ENCODE measurements at places on chromosomes 6 and 20.

- DNase-seq = no peak
Measured at GRCh38 chr6:128841518-128841917, 41.4 kb upstream of the LAMA2 start.

DNA sequence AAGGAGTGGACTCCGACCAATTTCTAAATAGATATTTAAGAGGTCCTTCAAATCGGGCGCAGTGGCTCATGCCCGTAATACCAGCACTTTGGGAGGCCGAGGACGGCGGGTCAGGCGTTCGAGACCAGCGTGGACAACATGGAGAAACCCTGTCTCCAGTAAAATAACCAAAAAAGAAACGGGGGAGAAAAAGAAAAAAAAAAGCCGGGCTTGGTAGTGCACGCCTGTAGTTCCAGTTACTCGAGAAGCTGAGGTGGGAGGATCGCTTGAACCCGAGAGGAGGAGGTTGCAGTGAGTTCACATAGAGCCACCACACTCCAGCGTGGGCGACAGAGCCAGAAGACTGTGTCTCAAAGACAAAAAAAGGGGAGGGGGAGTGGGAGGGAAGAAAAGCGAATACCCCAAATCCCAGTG, 53.3 kb upstream of the HFE start:
- no peak for DNase-seq

GRCh38 chr20:51430198-51430950, 112.1 kb downstream of the NFATC2 start:
- no peak for DNase-seq

DNA sequence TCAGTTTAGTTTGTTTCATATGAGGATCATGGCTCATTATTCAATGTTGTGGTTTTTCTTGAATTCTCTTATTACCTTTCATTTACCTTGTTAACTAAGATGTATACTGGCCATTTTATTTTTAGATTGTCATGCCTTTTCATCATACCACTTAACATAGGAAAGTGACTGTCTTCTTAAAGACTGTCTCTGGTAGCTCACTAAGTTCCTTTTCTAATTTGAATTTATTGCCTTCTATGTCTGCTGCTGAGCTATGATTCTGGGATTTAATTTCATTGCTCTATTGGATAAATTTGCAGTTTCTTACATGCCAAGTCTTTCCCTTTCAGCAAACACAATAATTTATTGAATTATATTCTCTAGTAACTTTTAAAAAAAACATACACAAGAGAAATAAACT, 49.5 kb upstream of the ANKEF1 start:
- no peak for DNase-seq

GRCh38 chr6:139764498-139764986, 390.1 kb upstream of the CITED2 start:
- DNase-seq = no peak

GRCh38 chr20:44501448-44501847, 20.4 kb downstream of the SERINC3 start:
- no peak for DNase-seq

GRCh38 chr6:3997177-3997770, 81.7 kb downstream of the FAM217A start:
- DNase-seq = no peak

- no peak for DNase-seq
Measured at GRCh38 chr6:14953836-14954235, 292.0 kb upstream of the JARID2 start.

DNA sequence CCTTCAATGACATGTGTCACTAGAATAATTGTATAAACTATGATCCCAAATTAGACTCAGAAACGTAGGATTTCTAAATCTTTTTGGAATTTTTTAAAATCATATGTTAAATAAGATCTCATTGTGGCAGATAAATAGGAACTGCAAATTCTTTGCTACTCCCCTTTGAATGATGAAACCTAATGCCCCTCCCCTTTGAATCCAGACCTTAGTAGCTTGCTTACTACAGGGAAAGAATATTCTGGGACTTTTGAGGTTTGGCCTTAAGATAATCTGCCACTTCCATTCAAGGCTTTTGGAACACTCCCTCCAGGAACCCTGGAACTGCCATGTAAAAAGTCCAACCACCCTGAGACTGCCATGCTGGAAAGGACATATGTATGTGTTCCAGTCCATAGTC, 7.1 kb downstream of the TDP2 start:
- DNase-seq = no peak

DNA sequence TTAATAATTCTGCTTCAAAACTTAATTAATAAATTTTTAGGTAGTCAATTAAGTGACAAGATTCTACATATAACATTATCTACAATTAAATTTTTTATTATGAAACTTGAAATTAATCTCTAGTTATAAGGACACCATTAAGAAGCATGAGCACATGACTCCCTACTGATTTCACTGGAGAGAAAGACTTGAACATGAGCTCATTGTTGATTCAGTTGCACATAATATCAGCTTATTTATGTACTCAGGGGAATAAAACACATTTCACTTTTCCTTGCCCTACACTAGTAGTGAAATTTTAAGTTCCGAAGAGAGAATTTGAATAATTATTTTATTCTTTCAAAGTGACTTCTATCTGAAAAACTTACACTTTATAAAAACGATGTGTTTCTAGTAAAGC, 370.2 kb upstream of the EPHA7 start:
- DNase-seq = no peak

- DNase-seq = no peak
Measured at GRCh38 chr6:7846966-7847818, 63.4 kb downstream of the TXNDC5 start.

GRCh38 chr20:18079756-18080353, 22.1 kb upstream of the OVOL2 start:
- DNase-seq = no peak

GRCh38 chr6:156925718-156926607, 148.8 kb downstream of the ARID1B start:
- DNase-seq = no peak

DNA sequence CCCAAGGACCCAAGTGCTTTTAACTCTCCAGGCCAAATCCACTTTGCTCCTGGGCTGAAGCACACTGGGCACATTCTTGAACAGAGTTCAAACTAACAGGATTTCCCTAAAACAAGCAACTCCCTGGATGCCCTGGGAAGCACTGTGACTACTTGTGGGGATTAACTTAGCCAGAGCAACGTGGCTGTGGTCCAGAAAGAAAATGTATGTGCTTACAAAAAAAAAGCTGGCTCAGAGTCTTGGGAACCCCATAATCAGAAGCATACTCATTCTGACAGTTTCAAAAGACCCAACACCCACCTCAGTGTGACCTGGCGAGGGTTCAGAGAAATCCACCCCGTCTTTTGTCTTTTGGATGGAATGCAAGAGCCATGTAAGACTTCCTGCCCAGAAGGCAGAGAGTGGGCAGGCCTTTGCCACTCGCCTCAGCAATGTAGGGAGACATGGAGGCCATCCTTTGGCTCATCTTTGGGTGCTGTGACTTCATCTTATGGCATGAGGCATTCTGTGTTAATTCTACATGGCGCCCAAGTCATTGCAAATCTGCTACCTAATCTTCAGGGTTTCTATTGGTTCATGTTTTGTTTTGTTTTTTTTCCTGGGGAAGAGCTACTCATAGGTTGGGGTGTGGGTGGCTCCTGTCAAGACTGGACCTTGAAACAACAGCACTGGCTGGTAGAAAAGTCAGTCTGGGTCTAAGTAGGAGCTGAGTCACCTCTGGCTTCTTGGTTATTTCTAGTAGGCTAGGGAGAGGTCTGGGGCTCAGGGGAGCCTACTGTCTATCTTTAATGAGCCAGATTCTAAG, 248.6 kb upstream of the SUPT3H start:
- DNase-seq = no peak

DNA sequence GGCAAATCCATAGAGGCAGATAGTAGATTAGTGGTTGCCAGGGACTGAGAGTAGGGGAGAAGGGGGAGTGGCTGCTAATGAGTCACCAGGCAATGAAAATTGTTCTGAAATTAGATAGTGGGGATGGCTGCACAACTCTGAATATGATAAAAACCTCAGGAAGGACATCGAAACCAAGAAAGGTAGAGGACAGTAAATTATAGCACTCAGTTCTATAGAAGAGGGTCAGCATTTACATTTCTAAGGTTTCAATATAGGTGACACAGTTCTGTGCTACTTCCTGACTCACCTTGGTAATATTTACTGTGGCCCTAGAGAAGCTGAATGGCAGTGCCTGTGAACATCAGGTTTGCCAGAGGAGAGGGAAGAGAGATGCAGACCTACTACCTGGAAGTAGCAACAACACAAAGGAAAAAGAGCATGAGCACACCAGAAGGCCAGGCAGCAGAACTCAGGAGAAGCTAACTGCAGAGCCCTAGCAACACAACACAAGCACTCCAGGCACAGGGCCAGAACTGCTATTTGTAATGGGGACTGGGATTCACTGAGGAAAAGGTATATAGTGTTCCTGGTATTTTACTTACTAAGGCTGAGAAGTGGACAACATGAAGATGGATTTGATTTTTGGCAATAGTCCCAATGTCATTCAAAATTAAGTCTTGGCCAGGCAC, 75.9 kb downstream of the PLCG1 start:
- no peak for DNase-seq

- DNase-seq = no peak
Measured at GRCh38 chr6:166293731-166294584, 14.2 kb downstream of the PRR18 start.

- DNase-seq = no peak
Measured at GRCh38 chr20:44212792-44213191, 2.2 kb upstream of the OSER1 start.

- DNase-seq = no peak
Measured at GRCh38 chr6:141460743-141461484, 671.8 kb upstream of the GJE1 start.

GRCh38 chr20:56467968-56468315, 485 bp upstream of the RTF2 start:
- no peak for DNase-seq

Data from prostate gland (tissue), 2 donors.